Stimulated activated CD4-positive, alpha-beta T cell treated with anti-CD3 and anti-CD28 coated beads, Interleukin-4, amount 100 ng/mL, for 4 hours (primary cell): ENCODE measurements at places on chromosomes 6 and 20.

DNA sequence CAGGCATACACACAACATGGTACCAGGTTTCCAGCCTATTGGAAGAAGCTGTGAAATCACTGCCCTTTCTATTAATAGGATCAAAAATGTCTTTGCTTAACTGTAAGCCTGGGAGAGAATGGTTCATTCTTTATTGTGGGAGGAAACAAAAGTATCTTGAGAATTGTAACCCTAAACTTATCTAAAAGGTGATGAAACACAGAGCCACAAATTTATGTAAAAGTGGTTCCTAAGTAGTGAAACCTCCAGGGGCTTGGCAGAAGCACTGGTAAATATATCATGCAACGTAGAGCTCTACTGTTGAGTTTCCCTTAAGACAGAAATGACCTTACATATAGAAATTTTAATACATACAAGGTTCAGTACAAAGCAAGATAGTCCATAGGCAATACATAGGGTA, 17.2 kb upstream of the NOX3 start:
- DNase-seq, result no peak

DNA sequence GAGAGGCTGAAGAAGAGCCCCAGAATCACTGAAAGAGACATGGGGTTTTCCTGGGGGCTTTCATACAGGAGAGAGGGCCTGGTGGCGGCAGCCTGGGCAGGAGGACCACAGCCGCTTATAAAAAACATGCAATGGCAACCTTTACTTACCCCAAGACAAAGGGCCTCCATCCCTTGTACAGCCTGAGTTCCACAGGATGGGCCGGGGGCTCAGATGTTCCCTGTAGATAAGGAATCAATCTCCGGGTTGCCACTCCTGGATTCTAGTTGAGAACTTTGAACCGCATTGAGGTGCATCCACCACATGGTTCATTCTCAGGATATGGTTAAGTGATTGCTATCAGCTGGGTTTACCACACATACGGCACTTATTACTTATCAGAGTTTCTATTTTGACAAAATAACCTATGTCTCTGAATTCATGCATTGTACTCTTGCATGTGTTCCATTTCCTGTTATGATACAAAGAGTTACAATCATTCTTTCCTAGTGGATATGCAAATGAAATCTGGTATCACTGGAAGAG, 677.6 kb downstream of the KIF16B start:
- no peak for DNase-seq

- DNase-seq, result no peak
These were observed 113.3 kb upstream of the FRMD1 start for GRCh38 chr6:168192195-168192900.

DNA sequence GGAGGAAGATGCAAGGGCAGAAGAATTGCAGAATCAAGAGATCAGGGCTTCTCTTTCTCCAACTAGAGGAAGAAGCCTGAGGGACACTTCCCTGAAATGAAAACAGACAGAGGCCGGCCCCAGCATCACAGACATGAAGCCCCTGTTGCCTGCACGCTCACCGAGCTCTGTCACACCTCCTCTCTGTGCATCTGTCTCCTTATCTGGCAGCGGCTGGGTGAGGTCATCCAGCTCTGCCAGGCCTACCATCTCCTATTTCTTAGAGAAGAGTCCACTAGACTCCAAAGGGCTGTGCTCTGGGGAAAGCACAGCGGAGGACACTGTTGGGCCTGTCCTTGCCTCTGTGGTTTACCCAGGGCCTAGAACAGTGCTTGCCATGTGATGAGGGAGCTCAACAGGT, 71.9 kb upstream of the MLN start:
- no peak for DNase-seq

- DNase-seq, result no peak
These were observed 191.1 kb upstream of the HEY2 start for GRCh38 chr6:125558241-125558843.

DNA sequence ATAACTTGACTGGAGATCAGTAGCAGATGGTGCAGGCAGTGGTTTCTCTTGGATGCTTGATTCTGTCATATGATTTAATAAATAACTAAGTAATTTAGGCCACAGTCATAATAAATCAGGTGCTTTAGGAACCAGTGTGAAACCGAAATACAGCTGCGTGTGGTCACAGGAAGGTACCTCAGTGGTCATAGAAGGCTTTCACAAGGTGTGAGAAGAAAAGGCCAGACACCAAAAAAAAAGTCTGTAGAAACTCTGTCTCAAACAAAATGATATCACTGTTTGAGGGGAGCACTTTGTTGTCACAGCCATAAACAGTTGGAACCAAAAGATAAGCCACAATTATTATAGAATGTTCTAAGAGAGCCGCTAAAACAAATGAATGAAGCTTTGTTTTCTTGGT, 56.5 kb downstream of the ARMC2 start:
- DNase-seq, result no peak

DNA sequence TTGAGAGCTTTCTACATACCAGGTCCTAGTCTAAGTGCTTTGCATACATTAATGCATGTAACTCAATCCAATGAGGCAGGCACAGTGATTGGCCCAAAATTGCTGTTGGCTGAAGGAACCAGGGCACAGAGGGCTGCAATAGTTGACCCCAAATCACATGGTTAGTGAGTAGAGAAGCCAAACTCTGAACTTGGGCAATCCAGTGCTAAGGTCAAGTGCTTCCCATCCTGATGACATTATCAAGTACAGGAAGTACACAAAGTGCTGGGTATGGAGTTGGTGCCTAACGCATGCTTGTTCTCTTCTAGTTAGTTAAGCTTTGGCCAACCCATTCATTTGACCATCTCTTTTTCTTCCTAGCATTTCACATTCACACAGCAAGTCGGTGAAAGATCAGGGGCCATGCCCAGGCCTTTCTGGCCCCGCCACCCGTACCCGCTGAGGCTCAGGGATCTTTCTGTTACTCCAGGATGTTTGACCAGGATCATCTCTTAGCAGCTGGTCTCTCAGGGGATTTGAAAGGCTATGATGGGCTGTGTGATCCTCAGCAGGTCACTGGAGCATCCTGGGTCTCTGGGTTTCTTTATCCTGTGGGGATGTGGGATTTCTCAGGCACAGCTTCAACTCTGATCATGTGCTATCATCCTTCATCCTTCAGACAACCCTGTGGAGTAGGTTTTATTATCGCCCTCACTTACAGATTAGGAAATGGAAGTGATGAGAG, 7.0 kb downstream of the KCNB1 start:
- DNase-seq, result no peak

DNA sequence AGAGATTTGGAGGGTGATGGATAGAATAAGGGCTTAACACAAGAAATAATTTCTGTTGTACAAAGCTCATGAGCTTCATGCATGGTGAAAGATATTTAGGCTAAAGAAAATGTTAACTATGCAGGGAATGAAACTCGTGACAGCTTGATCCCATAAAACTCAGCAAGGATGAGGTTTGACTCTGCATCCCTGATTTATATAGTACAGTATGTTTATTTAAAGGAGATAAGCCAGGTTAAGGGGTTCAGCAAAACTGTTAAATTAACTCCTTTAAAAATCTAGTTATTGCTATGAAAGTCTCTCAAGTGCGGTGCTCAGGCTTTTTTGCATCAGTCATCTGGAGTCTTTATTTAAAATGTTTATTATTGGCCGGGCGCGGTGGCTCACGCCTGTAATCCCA, 326.4 kb downstream of the LAMA2 start:
- no peak for DNase-seq

DNA sequence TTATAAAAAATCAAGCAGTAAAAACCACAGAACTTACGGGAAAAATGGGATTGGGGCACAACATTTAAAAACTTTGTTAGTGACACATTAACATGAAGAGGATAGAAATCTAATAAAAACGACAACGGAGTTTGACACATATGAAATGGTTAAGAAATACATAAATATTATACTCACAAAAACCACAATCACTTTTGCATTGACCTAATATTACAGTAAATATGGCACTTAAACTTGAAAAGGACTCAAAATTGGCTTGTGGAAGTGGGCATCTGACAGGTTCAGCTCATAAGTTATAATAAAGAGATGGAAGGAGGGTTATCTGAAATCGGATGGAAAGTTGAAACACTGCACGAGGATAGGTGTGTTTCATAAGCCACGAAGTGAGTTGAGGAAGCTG, 523.7 kb downstream of the TFAP2B start:
- no peak for DNase-seq

GRCh38 chr20:58976061-58976730, 4.9 kb upstream of the NELFCD start:
- DNase-seq, result no peak

DNA sequence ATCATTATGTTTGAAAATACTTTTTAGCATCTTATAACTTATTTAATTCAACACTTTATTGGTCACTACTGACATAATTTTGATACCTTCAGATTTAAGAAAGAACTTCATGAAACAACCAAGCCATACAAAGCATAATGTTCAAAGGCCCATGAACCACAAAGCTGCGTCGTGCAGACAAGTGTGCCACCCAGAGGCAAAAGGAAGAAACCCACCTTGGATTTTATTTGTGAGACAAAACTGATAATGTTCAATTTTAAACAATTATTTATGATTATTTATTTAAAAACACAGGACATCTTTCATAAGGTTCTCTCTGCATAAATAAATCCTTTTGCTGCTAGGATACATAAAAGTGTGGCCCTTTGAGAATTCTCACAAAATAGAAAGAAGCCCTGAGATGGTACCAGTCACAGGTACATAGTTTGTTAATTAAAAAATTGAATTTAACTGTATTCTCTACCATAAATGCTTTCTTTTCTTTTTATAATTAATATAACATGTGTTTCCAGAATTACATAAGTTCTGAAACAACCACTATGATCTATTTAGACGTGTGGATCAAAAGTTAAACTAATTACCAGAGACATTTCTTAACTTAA, 143.7 kb downstream of the RALGAPA2 start:
- DNase-seq, result no peak

- no peak for DNase-seq
These were observed 777.8 kb downstream of the KIF16B start for GRCh38 chr20:15795305-15796019.

DNA sequence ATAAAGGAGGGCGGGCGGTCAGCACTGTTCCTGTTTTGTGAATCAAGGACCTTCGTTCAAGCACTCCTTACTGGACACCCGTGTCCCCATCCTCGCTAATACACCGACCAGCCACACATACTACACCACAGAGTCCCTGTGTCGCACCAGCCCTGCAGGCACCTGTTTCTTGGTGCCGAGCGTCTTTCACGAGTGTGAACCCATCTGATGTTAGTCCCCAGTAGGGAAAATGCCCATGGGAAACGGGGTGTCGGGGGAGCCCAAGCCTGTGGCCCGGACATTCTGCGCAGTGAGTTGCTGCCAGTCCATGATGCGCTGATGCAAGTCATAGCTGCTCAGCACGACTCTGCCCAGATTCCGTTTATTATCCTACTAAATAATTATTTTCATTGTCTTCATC, 74.7 kb downstream of the TTLL2 start:
- no peak for DNase-seq

GRCh38 chr20:36873498-36874189, 2.3 kb upstream of the TLDC2 start:
- DNase-seq, result no peak

DNA sequence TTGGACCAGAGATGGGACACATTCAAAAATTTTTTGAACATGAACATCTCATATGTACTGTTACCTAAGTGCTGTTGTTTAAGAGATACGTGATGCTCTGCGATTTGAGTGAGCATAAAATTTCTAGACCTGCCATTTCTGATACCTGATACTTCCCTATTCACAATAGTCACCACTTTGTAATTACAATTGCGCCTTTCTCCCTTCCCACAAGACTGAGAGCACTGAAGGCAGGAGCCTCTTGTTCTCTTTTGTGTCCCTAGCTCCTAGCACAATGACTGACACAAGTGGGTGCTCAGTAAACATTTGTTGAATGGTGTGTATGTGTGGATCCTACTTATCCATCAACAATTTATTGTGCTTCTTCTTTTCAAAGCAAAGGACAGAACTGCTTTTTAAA, 92.8 kb upstream of the TMEM30A start:
- no peak for DNase-seq

DNA sequence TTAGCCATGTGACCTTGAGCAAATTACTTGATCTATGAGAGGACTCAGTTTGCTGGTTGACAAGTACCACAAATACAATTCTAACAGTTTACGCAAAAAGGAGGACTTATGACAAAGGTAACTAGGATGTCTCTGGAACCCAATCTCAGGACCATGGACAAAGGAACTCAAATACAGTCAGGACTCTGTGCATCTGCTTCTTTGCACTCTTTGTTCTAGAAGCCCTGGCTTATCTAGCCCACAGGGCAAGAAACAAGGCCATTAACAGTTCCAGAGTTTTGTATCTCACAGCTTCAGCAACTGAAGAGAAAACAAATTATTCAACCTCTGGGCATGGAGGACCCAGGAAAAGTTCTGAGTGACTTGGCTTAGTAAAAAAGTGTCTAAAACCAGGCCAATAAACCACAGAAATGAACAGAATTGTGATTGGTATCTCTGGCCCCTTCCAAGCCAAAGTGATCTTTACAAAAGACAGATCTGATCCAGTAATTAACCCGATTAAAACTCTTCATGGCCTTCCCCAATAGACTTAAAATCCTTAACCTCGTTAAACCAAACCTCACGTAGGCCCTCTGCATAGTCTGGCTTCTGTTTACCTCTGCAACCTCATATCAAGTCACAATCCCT, 5.9 kb downstream of the WASF1 start:
- DNase-seq, result no peak

- no peak for DNase-seq
These were observed 23.1 kb downstream of the JARID2 start for GRCh38 chr6:15269011-15269410.

GRCh38 chr20:63112491-63113219, 103.3 kb downstream of the YTHDF1 start:
- DNase-seq, result no peak

- no peak for DNase-seq
These were observed 326.7 kb downstream of the SYNE1 start for GRCh38 chr6:152310371-152310954.

DNA sequence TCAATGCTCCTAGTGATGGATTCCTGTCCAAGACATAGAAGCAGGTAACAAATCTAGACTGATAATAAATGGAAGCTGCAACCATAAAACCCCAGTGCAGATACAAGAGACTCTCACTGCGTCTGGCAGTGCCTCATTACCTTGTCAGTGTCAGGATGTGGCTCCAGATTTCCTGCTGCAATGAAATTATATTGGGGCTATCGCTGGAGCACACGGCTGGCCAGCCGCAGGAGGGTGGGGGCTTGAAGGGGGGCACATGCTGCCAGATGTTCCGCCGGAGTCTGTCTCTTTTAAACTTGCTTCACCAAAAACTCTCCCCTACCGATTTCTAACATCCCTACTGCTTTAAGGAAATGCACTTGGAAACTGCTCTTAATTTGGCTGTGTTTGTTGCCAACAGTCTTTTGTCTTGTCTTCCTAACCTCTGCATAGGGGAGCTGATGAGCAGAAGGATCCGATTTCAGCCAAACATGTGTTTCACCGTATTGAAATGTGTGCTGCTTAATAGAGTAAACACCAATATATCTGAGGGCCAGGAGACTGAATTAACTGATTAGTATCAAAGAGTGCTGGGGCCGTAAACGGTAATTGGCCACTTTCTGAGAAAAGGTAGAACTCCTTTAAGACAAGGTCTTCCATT, 102.2 kb upstream of the EXOC2 start:
- DNase-seq, result no peak

DNA sequence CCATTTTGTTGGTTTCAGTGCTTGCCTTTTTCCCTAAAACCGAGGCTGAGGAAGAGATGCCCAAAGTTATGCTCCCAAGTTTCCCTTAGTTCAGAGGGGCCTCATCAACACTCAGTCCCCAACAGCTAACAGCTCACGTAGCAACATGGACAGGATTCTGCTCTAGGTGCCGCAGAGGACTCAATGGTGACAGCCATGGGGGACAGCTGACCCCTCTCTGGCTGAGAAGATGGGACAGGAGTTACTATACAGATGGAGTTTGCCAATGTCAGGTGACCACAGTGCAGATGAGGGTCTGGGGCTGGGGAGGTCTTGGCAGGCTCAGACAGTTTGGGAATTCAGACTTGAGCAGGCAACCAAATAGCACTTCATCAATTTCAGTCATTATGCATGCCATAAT, 67.3 kb downstream of the NPEPL1 start:
- no peak for DNase-seq
